ENCODE measurements at places on chromosomes 16 and 17.

DNA sequence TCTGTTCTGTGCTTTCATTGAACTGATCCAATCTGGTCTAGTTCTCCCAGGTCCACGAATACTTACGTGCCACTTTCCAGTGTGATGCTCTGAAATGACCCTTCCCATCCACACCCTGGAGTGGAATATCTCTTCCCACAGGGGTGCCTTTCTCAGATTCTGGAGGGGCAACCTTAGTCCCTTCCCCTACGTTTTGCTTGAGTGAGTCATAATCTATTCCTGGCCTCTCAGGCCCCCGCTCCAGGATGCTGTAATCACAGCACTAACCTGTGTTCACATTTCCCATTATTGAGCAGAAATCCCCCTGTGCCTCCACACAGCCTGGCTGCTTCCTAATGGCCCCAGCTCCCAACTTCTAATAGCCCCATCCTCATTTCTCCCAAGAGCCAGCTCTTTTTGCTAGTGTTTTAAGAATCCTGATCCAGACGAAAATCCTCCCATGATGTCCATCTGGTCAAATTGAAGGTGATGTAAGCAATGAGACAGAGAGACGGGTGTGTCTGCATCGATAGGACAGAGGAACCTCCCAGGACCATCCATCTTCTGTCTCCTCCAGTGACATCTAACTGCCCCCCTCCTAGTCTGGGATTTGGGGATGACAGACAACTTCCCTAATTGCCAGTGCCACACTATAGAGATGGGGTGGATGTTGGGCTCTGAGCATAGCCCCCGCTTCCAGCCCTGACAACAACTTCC is 164.0 kb upstream of the MAF start:
- H3K4me3 ChIP-seq, result no peak overlapping the region
- no peaks in the 10 kb centered on the region for H3K36me3 ChIP-seq
- peaks cover 4% of the 10 kb centered on the region for H3K4me1 ChIP-seq
- H3K27ac ChIP-seq, result no peak overlapping the region
- DNase-seq, result no peak

DNA sequence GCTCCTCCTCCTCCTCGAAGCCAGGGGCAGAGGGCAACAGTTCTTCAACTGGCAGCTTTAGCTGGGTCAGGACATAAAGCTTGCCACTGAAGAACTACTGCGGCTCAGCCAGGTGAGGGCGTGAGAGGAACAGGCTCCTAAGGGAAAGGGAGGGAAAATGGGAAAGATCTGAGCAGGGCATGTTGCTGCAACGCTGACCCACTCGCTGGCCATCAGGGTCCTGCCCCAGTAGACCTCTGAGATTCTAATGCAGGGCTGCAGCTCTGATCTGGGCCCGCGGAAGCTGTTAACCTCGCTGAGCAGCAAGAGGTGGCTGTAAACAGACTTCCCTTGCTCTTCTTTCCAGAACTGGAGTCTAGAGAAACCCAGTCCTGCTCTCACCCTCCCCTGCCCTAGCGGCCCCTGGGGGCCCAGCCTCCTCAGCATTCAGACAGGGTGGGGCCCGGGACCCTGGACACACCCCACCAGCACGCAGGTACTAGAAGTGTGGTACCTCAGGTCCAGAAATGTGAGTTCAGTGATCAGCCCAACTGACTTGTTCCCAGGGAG is 3.8 kb upstream of the TLCD2 start:
- H3K27ac ChIP-seq, result peak overlapping the region; percentile 88
- peak overlapping the region; percentile 93 for H3K4me3 ChIP-seq
- H3K27me3 ChIP-seq, result no peaks in the 10 kb centered on the region
- peaks cover 15% of the 10 kb centered on the region for H3K4me1 ChIP-seq
- H3K36me3 ChIP-seq, result peaks cover 25% of the 10 kb centered on the region
- DNase-seq, result peak; percentile 94

- no peak overlapping the region for H3K27ac ChIP-seq
- no peaks in the 10 kb centered on the region for H3K27me3 ChIP-seq
- H3K4me1 ChIP-seq, result no peaks in the 10 kb centered on the region
- peaks cover 29% of the 10 kb centered on the region for H3K36me3 ChIP-seq
- H3K4me3 ChIP-seq, result no peak overlapping the region
Observed at GRCh38 chr17:81272616-81273015, 22.5 kb downstream of the SLC38A10 start.

- peak; percentile 69 for DNase-seq
- peaks cover 3% of the 10 kb centered on the region for H3K4me1 ChIP-seq
- no peaks in the 10 kb centered on the region for H3K27me3 ChIP-seq
- no peak overlapping the region for H3K4me3 ChIP-seq
- H3K36me3 ChIP-seq, result no peaks in the 10 kb centered on the region
- no peak overlapping the region for H3K27ac ChIP-seq
Observed at GRCh38 chr16:1146409-1146808, 6.5 kb upstream of the CACNA1H start.

DNA sequence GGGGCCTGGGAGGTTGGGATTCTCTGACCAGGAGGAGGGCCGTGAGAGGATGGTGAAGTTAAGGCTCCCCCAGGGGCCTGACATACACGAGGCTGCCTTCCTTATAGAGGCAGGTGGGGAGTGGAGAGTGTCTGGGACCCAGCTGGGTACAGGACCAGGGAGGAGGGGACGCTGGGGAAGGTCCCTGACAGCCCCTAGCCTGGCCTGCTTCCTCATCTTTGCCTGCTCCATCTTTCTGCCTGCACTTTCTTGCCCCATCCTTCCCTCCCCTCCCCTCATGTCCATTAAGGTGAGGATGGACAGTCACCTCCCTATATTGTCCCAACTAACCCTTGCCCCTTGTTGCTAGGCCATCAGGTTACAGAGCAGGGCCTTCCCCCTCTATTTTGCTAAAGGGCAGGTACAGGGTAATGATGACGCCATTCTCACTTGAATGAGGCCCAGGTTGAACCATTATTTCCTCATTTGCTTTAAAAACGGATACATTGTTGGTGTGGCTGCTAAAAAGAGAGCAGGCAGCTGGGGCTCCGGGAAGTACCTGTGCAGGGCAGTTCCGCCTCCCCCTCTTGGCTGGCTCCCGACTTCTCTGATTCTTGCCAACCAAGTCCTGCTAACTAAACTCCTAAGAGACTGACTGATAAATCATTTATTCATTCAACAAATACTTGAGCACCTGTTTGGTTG is 1.3 kb downstream of the C17orf99 start:
- H3K4me3 ChIP-seq, result no peak overlapping the region
- DNase-seq, result no peak
- no peaks in the 10 kb centered on the region for H3K4me1 ChIP-seq
- no peaks in the 10 kb centered on the region for H3K36me3 ChIP-seq
- no peaks in the 10 kb centered on the region for H3K27me3 ChIP-seq
- H3K27ac ChIP-seq, result no peak overlapping the region

GRCh38 chr17:9202532-9202931 is 181.2 kb downstream of the NTN1 start:
- no peak overlapping the region for H3K27ac ChIP-seq
- H3K4me3 ChIP-seq, result no peak overlapping the region
- no peak for DNase-seq

All from endodermal cell (in vitro differentiated cells).